CD8-positive, alpha-beta memory T cell (primary cell): ENCODE measurements at places on chromosomes 12 and 14. TPM values are rescaled to one million over a fixed set of nuclear protein-coding genes. Genes with fewer than 3 reads are reported as not detected.

- no peak for DNase-seq
Observed at GRCh38 chr12:39619316-39619659, 315 bp downstream of the ABCD2 start.

Gene JKAMP
- 22.3 TPM for total RNA-seq

DNA sequence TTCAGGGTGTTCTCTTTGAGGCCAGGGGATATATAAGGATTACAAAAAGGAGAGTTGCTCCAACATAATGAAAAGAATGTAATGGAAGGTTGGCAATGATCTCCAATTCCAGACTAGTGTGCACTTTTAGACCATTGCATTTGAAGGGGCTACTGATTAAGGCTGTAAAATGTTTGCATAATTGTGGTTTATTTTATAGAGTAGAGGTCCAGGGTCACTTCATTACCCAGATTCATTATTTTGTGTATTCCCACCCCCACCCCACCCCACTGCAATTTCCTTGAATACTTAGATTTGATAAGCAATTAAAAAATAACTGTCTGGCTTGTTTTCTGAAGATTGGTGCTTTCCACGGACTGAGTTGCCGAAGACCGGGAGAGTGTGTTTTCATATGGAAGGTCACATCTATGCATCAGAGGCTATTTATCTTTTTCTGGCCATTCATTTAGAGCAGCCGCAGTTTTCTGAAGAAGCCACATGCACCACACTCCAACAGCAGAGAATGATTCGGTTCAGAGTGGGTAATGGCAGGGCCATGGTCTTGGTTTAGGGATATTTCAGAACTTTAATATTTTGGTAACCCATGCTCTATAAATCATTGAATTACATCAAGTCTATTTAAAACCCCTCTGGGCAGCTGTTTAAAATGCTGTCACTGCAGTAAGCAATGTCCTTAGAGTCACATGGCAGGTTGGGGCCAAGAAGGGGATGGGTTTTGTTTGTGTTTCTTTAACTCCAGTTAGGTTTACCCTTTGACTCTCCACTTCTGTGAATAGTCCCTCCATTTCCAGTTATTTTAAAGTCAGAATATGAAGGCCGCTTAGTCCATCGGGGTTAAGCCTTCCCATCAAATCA is 94.6 kb downstream of the TMEM30B start:
- DNase-seq = no peak

GRCh38 chr12:50635857-50636256 is 128.0 kb upstream of the ATF1 start:
- DNase-seq = no peak

GRCh38 chr12:45234139-45234865 is 18.4 kb downstream of the ANO6 start:
- no peak for DNase-seq

DNA sequence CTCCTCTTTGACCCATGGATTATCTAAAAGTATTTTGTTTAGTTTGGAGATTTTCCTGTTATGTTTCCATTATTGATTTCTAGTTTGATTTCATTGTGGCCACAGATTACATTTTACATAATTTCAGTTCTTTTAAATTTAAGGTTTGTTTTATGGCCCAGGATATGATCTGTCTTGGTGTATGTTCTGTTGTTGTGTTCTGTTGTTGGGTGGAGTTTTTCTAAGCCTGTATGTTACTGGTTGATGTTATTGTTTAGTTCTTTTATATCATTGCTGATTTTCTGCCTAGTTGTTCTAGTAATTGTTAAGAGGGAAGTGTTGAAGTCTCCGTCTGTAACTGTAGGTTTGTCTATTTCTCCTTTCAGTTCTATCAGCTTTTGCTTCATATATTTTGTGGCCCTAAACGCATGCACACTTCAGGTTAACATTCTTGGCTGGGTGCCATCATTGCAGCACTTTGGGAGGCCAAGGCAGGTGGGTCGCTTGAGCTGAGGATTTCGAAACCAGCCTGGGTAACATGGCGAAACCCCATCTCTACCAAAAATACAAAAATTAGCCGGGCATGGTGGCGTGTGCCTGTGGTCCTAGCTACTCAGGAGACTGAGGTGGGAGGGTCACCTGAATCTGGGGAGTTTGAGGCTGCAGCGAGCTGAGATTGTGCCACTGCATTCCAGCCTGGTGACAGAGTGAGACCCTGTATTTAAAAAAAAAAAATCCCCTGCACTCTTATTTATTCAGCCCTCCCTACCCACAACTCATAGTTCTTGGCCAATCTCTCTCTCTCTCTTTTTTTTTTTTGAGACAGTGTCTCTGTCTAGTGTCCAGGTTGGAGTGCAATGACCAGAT is 28.1 kb upstream of the CFL2 start:
- no peak for DNase-seq

GRCh38 chr14:77988970-77989369 is 181.2 kb upstream of the NRXN3 start:
- DNase-seq = no peak

- no peak for DNase-seq
Observed at GRCh38 chr12:69898236-69898635, 73.2 kb downstream of the MYRFL start.
